ENCODE measurements at places on chromosomes 6 and 20. TPM values are rescaled to one million over a fixed set of nuclear protein-coding genes. Genes with fewer than 3 reads are reported as not detected.

The MYBL2 gene
- 32.3 TPM for total RNA-seq

The RIPPLY2 gene
- total RNA-seq: 21.9 TPM

DNA sequence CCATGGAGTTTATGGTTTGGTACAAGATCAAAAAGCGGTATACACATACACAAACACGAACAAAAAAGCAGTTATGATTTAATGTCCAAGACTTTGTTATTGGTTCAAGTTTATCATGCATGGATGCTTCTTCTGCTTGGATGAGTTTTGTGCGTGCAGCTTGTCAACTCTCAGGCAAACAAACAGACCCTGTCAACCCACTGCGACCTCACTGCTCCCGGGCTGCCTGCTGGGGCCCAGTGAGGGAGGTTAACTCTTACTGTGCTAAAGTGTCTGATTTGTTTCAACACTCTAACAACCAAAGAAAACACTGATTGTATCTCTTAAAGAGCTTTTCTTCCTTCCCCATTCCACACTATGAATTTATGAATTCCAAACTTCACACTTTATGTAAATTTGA, 26.8 kb upstream of the DDR1 start:
- peak; percentile 79 for ATAC-seq

- ATAC-seq: no peak
Measured at GRCh38 chr6:147382945-147383554, 125.4 kb upstream of the SAMD5 start.

The SLC32A1 gene
- 0.14 TPM for total RNA-seq

The TGM3 gene
- not detected for total RNA-seq

The EYS gene
- 0.92 TPM for total RNA-seq

GRCh38 chr20:35451295-35451694, 4.1 kb upstream of the CEP250 start:
- ATAC-seq: no peak

DNA sequence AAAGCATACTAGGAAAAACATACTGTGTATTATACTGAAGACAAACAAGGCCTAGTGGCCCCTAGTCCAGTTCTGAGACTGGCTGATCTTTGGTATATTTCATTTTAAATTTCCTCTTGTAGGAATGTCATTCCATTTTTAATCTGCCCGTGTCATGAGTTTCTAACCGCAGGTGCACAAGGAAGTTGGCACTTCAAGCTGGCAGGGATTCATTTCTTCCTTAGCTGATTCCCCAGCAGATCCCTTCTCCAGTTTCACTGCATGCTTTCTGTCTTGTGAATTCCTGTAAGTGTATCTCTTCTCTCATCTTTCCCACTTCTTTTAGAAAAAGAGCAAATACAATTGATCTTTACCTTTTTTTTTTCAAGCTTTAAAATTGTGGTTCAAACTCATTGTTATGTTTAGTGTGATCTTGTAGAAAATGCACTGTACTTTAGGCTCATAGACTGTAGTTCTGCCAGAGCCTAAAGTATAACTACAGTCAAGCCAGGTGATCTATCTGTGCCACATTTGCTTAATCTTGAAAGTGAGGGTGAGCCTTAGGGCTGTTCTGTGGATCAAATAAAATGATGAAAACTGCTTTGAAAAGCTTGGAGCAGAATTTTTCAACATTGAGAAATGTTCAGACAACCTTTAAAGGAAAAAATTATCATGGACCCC, 37.0 kb downstream of the RNF217 start:
- no peak for ATAC-seq

The CLVS2 gene
- total RNA-seq: 0.31 TPM

DNA sequence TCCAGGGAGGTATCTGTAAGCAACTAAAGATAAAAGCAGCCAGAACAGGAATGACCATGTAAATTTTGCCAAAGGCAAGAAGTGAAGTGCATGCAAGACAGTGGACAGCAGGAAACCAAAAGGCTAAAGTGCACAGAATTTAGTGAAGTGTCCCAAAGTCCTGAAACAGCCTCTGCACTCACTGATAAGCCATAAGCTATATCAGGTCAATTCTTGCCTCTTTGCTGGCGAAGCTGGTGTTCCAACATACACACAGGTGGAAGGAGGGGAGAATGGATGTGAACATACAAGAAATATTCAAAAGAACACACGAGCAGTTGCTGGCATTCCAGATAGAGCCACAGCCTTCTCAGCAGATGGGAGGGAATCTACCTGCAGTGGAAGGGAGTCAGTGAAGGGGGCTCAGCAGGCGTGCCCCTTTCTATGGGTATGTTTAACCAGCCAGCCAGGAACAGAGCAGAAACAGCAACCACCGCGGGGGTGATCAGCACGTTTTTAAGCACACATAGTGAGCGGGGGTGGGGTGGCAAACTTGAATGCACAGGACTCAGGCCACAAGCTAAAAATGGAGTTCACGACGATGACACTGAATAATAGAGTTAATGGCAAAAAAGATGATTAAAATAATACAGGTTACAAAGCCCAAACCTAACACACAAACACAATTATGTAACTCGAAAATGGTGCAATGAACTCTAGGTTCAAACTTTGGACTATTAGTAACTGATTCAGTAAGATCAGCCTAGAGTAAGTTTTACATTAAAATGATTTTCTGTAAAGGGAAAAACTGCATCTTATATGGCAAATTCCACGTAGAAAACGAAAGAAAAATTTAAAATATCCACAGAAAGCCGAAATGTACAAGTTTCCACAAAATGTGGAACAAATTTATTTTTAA, 1.2 kb downstream of the ECI2 start:
- ATAC-seq: no peak

The ZBP1 gene
- 0.31 TPM for total RNA-seq
